Stimulated activated CD4-positive, alpha-beta T cell treated with anti-CD3 and anti-CD28 coated beads, TNF-alpha, amount 100 ng/mL, for 1 hour (primary cell): ENCODE measurements at places on chromosomes 7 and 10.

- DNase-seq = no peak
These were observed 183.2 kb downstream of the PRPF18 start for GRCh38 chr10:13769946-13770345.

- DNase-seq = no peak
These were observed 13.4 kb downstream of the BLNK start for GRCh38 chr10:96257944-96258343.

- no peak for DNase-seq
These were observed 27.2 kb downstream of the TAS2R41 start for GRCh38 chr7:143504937-143505297.

DNA sequence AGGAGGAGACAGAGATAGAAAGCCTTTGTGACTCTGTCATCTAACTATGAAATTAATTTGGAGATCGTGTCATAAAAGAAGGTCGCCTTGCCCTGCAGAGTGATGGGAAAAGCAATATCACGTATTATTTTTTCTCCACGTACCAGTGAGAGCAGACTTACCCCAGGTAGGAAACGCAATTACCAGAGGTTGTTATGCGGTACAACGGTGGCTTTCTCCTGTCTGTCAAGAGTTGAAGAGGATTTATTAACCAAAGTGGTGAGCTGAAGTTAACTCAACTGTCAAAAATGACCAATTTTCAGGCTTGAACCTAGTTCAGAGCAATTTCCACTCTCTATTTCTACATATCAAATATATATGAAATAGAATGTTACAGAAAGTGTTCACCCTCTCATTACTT is 282.6 kb upstream of the PFKP start:
- no peak for DNase-seq

- DNase-seq = no peak
These were observed 52.3 kb downstream of the NEURL1 start for GRCh38 chr10:103545771-103546281.

DNA sequence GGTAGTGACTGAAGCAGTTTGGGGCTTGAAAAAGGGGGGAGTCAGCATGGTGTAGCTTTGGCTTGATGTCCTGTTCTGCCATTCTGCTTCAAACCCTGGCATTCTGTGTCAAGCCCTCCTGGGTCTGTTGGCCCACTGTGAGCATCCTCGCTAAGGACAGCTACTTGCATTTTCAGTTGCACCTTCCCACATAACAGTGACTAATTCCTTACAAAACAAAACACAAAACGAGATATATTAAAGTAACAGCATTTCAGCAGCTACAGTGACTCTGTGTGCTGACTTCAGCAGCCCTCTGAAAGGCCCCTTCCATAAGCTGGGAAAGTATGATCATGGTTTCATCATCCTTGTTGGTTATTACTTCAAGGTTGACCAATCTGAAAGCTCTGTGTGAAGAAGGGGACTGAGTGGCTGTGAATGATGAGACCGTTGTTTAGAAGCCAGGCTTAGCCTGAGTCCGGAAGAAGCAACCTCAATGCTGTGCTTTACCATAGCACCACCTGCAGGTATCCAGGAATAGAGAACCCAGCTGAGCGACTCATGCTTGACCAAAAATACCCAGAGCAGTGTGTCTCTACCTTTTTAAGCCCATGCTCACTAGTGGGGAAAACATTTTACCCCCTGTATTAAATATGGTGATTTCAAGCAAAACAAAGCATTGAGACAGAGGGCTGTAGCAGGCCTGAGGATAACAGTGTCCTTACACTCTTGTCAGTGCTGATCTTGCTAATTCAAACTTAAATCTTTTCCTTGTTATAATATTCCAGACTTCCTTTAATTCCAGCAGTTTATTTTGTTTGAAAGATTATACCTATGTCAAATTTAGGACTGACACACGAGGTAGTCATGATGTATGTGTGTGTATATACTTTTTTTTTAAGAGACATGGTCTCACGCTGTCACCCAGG is 42.6 kb upstream of the CC2D2B start:
- DNase-seq = no peak
